ENCODE measurements at places on chromosomes 7 and 10. TPM values are rescaled to one million over a fixed set of nuclear protein-coding genes. Genes with fewer than 3 reads are reported as not detected.

The HOXA6 gene
- total RNA-seq = 0.43 TPM

The ADAM12 gene
- 1.6 TPM for total RNA-seq

The AQP1 gene
- total RNA-seq = not detected

The LUC7L2 gene
- total RNA-seq = 183 TPM

The TSPAN33 gene
- total RNA-seq = 7.2 TPM

The LIPK gene
- not detected for total RNA-seq

The OAT gene
- total RNA-seq = 60.9 TPM

The CROT gene
- 17.9 TPM for total RNA-seq

DNA sequence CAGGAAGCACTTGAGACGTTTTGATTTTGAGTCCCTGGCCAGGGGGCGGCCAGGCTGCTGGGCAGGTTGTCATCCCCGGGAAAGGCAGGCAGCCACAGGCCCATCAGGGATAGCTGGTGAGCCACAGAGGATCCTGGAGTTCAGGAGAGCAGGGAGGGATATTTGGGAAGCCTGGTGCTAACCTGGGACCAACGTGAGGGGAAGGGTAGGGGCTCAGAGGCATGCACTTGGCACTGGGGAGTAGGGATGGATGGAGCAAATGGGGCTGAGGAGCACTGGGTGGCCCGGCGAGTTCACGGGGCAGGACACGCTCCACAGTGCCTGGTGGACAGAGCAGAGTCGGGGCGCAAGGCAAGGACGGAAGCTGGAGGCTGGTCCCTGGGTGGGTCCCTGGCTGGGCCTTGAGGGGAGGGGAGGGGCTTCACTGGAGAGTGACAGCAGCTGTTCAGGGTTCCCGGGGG is 30.2 kb downstream of the LRRC27 start:
- no peaks in the 10 kb centered on the region for H3K27me3 ChIP-seq
- H3K4me1 ChIP-seq = no peaks in the 10 kb centered on the region
- DNase-seq = no peak
- peaks cover 5% of the 10 kb centered on the region for H3K36me3 ChIP-seq

GRCh38 chr7:36013246-36014014 is 139.6 kb upstream of the EEPD1 start:
- DNase-seq = no peak
- H3K36me3 ChIP-seq = no peaks in the 10 kb centered on the region
- no peak overlapping the region for H3K4me3 ChIP-seq
- H3K4me1 ChIP-seq = no peaks in the 10 kb centered on the region
- no peak overlapping the region for H3K27ac ChIP-seq

DNA sequence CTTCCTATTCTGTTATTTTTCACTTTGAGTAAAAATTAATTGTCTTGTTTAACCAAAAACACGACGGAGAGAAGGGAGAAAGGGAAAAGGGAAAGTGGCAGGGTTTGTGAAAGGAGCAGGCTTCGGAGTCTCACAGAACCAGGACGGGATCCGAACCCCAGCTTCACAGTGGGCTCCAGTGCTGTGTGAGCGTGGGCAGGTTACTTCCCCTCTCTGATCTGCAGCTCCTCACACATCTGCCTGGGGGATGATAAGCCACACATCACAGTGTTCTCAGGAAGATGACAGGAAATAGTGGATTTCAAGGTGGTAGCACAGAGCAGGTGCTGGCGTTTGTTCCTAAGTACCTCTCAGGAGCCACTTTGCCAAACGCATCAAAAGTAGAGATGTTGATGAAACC is 94.2 kb upstream of the GPR26 start:
- H3K4me1 ChIP-seq = no peaks in the 10 kb centered on the region
- no peak overlapping the region for H3K4me3 ChIP-seq
- no peaks in the 10 kb centered on the region for H3K36me3 ChIP-seq
- no peak overlapping the region for H3K27ac ChIP-seq
- DNase-seq = no peak

DNA sequence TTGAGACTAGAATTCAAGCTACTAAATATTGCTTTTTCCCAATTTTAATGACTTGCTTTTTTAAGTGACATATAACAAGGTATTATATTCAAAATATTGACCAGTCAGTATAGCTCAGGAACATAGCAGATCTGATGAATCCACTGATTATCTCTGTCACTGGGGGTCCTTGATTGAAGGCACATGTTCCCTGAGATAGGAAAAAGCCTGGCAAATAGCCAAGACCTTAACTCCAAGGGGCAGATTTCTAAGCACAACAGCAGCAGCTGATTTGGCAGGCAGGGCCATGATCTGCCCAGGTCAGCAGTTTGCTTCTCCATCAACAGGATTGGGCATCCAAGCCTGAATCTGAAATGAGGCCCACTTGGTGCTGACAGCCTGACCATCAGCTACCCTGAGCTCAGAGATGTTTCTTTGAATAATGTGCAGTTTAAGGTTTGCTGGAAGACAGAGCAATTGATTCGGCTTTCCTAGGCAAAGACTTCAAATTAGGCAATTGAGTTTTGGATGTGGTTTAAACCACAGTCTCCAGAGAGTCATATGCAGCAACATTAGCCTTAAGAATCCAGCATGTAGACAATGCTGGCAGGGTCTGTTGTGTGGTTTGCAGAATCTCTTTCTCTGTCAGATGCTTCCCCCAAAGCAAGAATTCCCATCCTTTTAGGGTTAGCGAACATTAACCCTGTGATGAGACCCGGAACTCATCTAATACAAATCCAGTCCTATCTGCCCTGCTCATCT is 352.6 kb downstream of the ADRA2A start:
- DNase-seq = no peak
- H3K4me3 ChIP-seq = no peak overlapping the region
- no peaks in the 10 kb centered on the region for H3K4me1 ChIP-seq
- no peak overlapping the region for H3K27ac ChIP-seq
- no peaks in the 10 kb centered on the region for H3K27me3 ChIP-seq

GRCh38 chr10:96400465-96400864 is 41.7 kb upstream of the OPALIN start:
- no peak overlapping the region for H3K4me3 ChIP-seq
- H3K36me3 ChIP-seq = no peaks in the 10 kb centered on the region
- no peak for DNase-seq
- peaks cover 12% of the 10 kb centered on the region for H3K4me1 ChIP-seq
- H3K27me3 ChIP-seq = no peaks in the 10 kb centered on the region

GRCh38 chr10:87916515-87916914 is 53.1 kb downstream of the PTEN start:
- no peaks in the 10 kb centered on the region for H3K27me3 ChIP-seq
- H3K36me3 ChIP-seq = peaks cover 17% of the 10 kb centered on the region
- DNase-seq = no peak
- H3K27ac ChIP-seq = no peak overlapping the region

DNA sequence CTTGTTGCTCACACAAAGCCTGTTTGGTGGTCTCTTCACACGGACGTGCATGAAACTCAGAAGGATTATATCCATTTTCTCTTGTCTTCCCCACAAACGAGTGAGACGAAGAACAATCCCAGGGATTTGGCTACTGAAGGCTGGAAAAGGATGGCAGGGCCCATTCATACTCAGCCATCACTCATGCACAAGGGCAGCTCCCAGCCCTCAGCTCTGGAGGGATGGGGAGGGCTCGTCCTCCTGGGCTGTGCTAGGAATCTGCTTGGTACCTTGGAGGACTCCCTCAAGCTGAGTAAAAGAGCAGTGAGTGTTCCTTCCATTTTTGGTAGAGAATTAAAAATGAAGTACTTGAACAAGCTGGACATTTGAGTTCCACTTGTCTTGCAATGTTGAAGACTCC is 33.2 kb upstream of the RAB18 start:
- no peak for DNase-seq
- no peak overlapping the region for H3K4me3 ChIP-seq
- peaks cover 1% of the 10 kb centered on the region for H3K4me1 ChIP-seq
- no peaks in the 10 kb centered on the region for H3K36me3 ChIP-seq
- H3K27me3 ChIP-seq = peaks cover 3% of the 10 kb centered on the region

- no peaks in the 10 kb centered on the region for H3K27me3 ChIP-seq
- no peaks in the 10 kb centered on the region for H3K36me3 ChIP-seq
- H3K27ac ChIP-seq = no peak overlapping the region
- no peak overlapping the region for H3K4me3 ChIP-seq
- DNase-seq = no peak
Measured at GRCh38 chr10:31186225-31187000, 132.6 kb upstream of the ZEB1 start.

GRCh38 chr10:60806921-60807320 is 28.6 kb downstream of the CDK1 start:
- no peaks in the 10 kb centered on the region for H3K4me1 ChIP-seq
- H3K27ac ChIP-seq = no peak overlapping the region
- no peak for DNase-seq
- no peaks in the 10 kb centered on the region for H3K27me3 ChIP-seq
- H3K4me3 ChIP-seq = no peak overlapping the region

DNA sequence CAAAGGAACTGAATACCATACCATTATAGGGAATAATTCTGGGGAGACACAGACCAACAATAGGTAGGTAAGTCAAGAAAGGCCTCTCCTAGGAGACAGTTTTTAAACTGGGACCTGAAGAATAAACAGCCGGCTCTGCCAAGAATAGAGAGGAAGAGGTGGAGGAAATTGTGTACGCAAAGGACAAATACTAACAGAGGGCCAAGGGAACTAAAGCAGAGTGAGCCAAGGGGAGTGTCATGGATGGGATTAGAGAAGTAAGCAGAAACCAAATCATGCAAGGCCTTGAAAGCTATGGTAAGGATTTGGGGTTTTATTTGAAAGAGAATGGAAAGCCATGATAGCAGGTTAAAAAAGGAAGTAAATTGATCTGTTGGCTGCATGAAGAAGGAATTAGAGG is 18.1 kb upstream of the ITGB8 start:
- no peaks in the 10 kb centered on the region for H3K27me3 ChIP-seq
- no peaks in the 10 kb centered on the region for H3K4me1 ChIP-seq
- H3K36me3 ChIP-seq = no peaks in the 10 kb centered on the region
- H3K27ac ChIP-seq = no peak overlapping the region

DNA sequence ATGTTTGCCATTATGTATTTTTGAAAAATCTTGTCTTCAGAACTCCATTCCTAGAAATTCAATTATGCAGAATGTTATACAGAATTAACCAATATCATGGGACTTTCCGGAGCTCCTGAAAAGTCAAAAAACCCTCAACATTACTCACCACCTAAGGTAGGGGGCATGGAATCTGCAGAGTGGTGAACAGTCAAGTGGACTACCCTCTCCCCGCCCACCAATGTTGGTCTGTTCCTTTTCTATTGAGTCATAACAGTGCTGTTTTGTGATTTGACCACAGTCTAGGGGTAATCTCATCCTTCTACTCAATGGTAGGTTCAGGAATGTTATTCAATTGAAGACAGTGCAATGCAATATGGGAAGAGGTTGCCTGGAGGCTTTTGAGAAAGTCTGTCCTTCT is 130.5 kb upstream of the HABP2 start:
- H3K27me3 ChIP-seq = no peaks in the 10 kb centered on the region
- no peak overlapping the region for H3K27ac ChIP-seq
- no peak overlapping the region for H3K4me3 ChIP-seq
- no peaks in the 10 kb centered on the region for H3K4me1 ChIP-seq

DNA sequence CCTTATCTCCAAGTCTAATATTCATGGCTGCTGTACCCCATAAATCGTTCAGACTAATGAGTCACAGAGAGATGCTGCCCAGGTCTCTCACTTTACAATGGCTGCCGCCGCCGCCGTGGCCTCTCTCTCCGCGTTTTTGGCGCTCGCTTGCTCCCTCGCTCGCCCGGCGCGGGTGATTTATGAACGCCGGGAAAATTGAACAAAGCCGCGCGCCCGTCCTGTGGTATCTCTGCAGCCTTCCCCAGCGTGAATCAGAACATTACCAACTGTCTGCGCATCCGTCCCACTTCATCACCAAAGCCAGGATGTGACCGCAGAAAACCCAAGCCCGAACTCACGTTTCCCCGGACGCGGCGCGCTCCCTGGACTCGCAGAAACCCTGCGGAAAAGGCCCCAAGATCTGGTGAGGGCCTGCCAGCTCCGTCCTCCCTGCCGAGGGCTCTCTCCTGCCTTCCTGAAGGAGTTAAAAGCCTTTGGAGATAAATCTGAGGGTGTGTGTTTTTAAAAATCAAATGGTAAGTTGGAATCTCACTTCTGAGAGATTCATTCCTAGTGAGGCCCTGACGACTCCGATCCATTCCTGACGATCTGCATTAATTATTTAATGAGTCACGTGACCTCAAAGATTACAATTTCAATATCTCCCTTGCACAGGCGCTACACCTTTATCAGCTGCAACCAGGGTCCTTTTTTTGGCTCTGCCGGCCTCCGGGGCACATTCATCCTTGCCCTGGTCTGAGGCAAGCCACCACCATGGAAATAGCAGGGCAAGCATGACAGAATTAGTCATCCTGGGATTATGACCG is 6.3 kb downstream of the HOXA4 start:
- no peaks in the 10 kb centered on the region for H3K27me3 ChIP-seq
- no peak overlapping the region for H3K4me3 ChIP-seq
- no peaks in the 10 kb centered on the region for H3K36me3 ChIP-seq
- no peak overlapping the region for H3K27ac ChIP-seq
- no peak for DNase-seq
- H3K4me1 ChIP-seq = no peaks in the 10 kb centered on the region

DNA sequence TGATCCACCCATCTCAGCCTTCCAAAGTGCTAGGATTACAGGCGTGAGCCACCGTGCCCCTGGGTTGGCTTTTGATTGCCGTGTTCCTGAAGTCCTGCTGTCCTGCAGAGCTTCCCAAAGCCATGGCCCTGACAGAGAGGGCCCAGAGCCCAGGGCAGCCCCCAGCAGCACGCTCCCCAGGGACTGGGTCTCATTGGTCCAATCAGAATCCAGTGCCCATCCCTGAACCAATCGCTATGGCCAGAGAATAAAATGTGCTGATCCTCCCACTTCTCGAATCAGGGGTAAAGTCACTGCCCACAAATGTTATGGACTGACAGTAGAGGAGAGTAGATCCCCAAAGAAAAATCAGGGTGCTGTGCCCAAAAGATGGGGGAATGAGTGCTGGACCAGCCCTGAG is 5.0 kb upstream of the C10orf105 start:
- H3K4me3 ChIP-seq = no peak overlapping the region
- no peak for DNase-seq
- H3K27ac ChIP-seq = no peak overlapping the region
- peaks cover 62% of the 10 kb centered on the region for H3K4me1 ChIP-seq
- H3K27me3 ChIP-seq = no peaks in the 10 kb centered on the region

DNA sequence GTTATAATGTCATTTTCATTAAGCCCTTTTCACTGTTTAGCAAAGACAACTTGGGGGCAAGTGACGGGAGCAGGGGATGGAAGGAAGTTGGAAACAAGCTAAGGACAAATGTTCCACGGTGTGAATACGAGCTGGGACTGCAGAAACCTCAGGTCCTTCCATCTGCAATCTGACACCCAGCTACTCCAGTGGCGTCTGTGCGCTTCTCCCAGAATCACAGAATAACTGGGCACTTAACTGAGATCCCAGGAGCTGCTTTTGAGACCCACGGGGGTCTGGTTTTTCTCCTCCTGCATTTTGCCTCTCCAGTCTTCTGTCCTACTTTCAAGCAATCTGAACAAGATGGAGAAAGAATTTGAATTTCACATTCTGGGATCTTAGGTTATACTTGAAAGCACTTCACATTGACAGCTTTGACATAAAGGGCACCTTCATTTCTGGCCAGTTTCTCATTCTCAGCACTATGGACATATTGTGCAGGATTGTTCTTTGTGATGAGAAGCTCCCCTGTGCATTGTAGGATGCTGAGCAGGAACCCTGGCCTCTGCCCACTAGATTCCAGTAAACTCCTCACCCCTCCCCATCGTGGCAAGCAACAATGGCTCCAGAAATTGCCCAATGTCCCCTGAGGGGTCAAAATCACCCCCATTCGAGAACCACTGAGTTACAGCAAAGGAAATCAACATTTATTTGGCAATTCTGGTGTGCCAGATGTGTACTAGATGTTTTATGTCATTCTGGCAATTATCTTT is 194.1 kb downstream of the CACNB2 start:
- no peaks in the 10 kb centered on the region for H3K27me3 ChIP-seq
- H3K4me1 ChIP-seq = no peaks in the 10 kb centered on the region
- H3K27ac ChIP-seq = no peak overlapping the region
- no peak for DNase-seq
- H3K4me3 ChIP-seq = no peak overlapping the region

Data from natural killer cell (primary cell).